ENCODE measurements at places on chromosomes 11 and 22.

DNA sequence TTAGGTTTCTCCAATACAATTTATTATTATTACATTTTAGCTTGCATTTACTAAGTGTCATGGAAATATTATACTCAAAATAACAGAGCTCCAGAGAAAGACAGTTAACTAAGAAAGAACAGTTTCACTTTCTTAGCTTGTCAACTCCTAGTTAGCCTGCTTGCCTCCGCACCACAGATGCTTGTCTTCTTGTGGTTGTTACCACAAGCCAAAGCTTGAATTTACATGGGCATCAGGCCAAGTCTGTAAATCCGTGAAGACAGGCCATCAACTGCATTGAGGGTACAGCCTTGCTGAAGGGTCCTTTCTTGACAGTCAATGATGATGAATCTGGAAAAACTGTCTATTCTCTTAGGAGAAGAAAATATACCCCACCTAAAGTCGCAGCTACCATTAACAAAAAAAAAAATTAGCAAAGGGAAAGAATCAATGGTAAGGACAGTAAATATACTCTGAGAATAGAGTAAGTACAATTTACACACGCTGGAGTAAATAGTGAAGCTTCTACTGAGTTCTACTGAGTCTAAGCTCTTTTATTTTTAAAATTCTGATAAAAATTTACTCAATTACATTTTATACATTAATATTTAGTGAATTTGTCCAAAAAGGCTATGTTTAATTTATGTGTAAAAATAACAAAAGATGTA lies 15.6 kb upstream of the DENND5A start:
- no peak for DNase-seq

- DNase-seq = no peak
Observed at GRCh38 chr22:29351891-29352290, 36.4 kb upstream of the RASL10A start.

DNA sequence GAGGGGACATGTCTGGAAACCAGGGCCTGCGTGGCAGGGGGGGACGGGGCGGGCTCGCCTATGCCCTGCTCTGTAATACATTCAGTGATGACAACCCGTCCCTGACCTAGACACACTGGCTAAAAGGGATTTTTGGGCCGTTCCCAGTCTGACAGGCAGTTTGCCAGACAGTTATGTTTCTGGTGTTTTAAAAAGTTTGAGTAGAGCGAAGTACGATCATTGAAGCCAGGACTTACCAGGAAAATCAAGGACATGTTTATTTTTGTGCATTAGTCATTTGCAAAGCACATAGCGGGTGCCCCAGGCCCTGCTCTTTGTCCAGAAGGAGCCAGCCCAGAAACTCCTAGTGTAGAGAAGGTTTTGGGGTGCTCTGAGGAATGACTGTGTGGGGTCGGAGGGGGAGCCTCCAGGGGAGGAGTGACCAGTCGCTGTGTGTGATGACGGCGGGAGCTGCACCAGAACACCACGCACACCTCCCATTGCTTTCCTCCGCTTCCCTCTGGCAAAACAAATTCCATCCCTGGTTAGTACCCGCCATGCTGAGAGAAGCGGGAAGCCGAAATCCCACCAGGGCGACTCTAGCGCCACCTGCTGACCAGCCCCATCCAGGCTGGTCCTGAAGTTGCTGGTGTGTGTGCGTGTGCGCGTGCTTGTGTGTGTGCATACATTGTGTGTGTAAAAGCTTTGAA lies 50.8 kb downstream of the FBLN1 start:
- peak; percentile 67 for DNase-seq

- DNase-seq = no peak
Observed at GRCh38 chr22:35375031-35375430, 5.9 kb upstream of the HMOX1 start.

GRCh38 chr11:66339162-66339675 lies 3.0 kb upstream of the RIN1 start:
- DNase-seq = no peak

DNA sequence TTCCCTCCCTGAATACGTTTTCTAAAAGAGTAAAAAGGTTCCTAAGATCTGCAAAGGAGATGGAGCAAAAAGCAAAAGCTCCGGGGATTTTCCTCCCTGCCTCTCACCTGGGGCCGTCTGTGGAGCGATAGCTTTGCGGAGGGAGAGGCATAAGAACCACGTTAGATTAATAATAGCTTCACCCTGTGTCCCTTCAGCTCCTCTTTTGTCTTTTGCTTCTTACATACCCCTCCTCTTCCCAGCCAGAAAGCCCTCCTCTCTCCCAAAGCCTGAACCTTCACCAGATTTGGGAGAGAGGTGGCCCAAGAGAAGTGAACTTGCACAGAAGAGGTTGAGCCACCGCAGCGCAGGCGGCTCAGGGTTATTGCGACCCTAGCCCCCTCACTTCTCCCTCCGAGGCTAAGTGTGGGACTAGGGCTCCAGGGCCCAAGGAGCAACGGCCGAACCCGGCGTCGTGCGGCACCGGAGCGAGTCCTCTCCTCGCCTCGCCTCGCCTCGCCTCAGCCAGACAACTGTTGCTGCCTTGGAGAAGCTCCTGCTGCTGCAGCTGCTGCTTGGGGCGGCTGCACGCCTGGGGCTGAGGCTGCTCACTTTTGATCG lies 97.6 kb upstream of the HSD17B12 start:
- DNase-seq = no peak

DNA sequence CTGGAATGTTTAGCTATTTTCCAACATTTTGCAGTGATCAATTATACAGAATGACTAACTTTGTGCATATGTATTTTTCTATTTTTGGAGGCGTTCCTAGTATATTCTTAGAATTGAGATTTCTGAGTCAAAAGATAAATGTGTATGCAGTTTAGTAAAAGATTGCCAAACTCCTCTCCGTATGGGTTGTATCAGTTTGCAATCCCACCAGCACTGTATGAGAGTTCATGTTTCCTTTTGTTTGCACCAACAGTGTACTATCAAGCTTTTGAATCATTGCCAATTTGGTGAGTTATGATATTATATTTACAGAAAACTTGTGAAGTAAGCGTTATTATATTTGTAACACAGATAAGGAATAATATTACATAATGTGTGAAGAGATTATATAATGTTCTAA lies 658.7 kb downstream of the JRKL start:
- DNase-seq = no peak

DNA sequence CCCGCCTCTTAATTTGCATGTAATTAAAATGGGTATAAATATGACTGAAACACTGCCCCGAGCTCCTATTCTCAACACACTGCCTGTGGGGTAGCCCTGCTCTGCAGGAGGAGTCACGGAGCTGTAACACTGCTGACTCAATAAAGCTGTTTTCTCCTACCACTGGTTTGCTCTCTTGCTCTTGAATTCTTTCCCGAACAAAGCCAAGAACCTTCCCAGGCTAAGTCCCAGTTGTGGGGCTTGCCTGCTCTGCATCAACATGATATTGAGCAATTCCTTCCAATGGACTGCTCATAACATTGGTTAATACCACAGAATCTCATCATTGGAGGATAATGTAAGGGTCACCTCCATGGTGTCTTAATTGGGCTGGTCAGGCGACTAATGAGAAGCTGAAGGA lies 114.4 kb downstream of the FBXO7 start:
- no peak for DNase-seq

- DNase-seq = peak; percentile 96
Observed at GRCh38 chr11:61797263-61797944, 4.7 kb downstream of the FEN1 start.

DNA sequence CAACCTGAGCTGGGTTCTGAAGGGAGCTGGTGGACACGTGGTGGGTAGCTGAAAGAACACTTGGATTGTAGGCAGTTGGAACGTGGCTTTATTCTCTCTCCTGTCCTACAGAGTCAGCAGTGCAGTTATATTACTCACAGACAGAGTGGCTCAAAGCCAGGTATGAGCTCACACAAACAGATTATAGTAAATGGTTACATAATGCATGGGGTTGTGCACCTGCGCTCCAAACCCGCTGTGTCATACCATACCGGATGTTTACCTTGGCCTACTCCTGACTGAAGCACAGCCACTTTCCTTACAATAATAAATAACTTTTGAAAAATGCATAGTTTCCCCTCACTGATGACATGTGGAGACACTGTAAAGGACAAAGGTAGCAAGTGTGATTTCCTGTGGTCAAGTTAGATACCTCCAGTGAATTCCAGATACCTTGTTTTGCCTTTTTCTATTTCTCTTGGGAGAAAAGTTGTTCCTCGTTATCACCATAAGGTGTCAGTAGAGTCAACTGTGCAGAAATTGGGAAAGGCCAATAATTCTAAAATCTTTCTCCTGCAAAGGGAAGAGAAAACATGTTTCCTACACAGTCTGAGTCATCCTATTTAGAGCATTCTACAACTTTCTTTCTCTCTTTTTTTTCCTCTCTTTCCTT lies 13.5 kb downstream of the MS4A6A start:
- DNase-seq = peak; percentile 48

DNA sequence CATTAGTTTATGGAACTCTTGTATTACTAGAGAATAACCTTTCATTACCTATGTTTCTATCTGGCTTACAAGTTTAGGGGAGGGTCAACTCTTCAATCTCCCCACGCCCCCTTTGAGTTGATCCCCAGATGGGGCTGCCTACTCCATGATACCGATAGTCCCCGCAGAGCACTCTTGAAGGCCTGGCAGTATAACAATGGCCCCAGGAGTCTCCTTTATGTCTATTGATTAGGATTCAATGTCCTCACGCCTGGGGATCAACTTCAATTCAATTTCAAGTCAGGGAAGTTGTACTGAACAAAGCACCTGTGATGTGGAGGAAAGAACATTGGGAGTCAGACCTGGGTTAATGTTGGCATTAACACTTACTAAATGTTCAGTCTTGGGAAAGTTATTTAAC lies 520.2 kb downstream of the METTL15 start:
- no peak for DNase-seq

GRCh38 chr11:16769386-16769785 lies 30.9 kb downstream of the C11orf58 start:
- DNase-seq = no peak

DNA sequence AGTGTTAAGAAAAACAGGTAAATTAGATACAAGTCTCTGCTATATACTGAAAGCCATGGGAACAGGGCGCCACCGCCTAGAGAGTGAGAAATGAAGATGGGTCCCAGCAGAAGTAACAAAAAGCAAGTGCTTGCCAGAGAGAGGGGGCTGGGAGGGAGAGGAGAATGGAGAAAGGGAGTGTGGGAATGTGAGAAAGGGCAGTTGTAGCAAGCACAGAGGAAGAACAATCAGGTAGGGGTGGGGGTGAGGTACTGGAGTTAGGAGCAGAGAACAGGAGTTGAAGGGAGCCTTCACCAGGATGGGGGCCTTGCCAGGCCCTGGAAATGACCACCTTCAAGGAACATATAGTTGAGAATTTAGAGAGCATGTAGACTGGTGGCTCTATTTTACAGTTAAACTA lies 66.8 kb downstream of the TCF20 start:
- DNase-seq = no peak

GRCh38 chr11:118918128-118918685 lies 7.5 kb downstream of the BCL9L start:
- DNase-seq = no peak

DNA sequence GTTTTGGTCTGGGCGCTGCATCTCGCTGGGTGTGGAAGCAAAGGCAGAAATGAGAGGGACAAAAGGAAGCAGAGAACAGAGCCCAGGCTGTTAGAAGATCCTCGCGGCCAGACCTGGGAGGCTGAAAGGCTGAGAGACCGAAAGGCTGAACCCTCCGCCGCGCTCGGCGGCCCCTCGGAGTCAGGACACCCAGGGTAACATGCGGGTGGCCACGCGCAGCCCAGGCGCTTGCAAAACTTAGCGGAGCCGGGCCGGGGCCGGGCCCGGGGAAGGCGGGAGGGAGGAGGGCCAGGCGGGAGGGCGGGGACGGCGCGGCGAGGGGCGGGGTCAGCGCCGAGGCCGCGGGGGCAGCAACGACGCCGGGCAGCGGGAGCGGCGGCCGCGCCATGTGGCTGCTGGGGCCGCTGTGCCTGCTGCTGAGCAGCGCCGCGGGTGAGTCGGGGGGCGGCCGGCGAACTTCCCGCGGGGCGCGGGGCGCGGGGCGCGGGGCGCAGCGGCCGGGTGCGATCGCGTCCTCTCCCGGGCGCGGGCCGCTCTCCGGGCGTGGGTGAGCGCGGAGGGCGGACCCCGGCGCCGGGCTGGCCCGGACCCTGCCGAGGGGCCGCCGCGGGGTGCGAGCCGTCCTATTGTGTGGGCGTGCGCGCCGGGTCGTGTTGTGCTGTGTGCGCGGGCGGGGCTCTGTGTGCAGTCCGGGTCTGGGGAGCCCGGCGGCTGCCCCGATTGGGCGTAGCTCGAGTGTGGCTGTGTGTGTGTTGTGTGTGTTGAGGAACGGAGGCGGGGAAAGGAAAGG lies at the start of gene LDLRAD3:
Gene LDLRAD3, plus strand, starts transcription at position 350 of the 790 bp plus-strand sequence. Its CDS starts 37 bp downstream, at position 387.
- DNase-seq = peak; percentile 73

DNA sequence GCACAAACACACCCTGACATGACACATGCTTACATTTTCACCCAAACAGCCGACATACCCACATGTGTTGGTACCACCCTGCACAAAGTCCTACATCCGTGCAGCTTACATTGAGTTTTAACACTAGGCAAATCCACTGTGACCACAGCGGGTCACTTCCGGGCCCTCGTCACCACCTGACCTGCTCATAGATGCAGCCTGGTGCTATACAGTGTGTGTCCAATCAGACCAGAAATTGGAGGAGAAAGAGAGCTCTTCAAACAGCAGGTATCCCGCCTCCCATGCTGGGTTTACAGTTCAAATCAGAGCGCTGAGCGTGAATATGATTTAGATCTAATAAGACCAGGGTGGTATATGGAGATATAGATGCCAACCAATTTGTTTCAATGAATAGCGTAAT lies 35.4 kb downstream of the PHF21B start:
- no peak for DNase-seq

GRCh38 chr11:35141071-35141470 lies 2.1 kb downstream of the CD44 start:
- no peak for DNase-seq

DNA sequence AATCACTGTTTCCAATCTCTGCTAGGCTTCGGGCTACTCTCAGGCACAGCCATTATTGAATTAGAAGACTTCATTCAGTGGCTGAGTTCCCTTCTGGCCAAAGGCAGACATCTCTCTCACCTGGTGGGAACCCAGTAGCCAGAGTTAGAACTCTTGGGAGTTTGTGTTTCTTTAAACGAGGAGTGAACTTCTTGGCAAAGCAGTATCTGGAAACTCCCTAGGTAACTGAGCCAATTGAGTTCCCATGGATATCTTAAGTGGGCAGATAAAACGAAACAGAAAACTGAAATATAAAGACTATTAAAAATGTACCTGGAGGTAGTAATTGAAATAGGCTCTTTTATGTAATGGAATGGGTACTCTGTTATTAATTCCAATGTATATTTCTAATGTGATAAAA lies 125.6 kb downstream of the NELL1 start:
- DNase-seq = no peak

DNA sequence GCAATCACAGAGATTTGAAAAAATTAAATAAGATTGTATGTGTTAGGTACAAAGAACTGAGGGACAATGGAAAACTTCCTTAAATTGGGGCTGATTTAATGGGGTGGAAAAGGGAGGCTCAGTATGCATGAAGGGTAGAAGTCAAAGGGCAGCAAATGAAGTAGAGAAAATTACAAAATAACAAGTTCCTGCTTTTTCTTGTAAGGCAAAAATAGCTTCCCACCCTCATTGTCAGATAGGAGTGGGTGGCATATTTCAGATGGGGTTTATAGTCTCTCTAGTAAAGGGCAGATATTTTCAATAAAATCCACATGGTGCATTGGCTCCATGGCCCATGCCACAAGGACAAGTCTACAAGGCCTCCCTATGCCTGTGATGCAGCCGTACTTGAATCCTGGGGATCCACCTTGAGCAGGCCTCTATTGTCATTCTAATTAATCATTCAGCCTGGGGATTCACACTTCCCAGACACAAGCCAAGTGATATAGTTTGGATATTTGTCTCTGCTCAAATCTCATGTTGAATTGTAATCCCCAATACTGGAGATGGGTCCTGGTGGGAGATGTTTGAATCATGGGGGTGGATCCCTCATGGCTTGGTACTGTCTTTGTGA lies 36.7 kb upstream of the SESN3 start:
- no peak for DNase-seq

- DNase-seq = no peak
Observed at GRCh38 chr22:45587638-45588505, 83.8 kb upstream of the ATXN10 start.
